ENCODE measurements at places on chromosomes 2 and 18. TPM values are rescaled to one million over a fixed set of nuclear protein-coding genes. Genes with fewer than 3 reads are reported as not detected.

OTOF gene
- polyA plus RNA-seq = 2.5 TPM

REEP1 gene
- polyA plus RNA-seq = 10.7 TPM

TUBB8B gene
- 0.51 TPM for polyA plus RNA-seq

PDCD1 gene
- polyA plus RNA-seq = 0.27 TPM

Data from small intestine (tissue), 16 donors.